Activated T-cell treated with anti-CD3 and anti-CD28 coated beads, Interleukin-2, amount 50 U/mL, for 4 hours (primary cell): ENCODE measurements at places on chromosomes 4 and X. TPM values are rescaled to one million over a fixed set of nuclear protein-coding genes. Genes with fewer than 3 reads are reported as not detected.

DNA sequence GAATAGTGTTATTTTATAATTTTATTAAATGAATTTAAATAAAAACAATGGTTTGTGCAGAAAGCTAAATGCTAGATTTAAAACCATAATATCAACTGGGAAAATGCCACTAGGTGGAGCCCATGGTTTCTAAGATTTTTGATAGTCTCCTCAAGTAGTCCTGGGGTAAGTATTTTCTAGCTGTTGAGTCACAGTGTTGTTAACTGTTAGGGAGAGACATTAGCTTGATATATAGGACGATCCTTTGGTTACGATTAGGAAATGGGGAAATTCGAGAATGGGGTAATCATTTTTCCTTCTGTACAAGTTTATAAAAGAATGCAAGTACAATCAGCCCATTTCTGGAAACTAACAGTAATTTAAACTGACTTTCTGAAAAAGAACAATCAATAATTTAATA, 378.4 kb downstream of the ANKRD50 start:
- DNase-seq = no peak

DNA sequence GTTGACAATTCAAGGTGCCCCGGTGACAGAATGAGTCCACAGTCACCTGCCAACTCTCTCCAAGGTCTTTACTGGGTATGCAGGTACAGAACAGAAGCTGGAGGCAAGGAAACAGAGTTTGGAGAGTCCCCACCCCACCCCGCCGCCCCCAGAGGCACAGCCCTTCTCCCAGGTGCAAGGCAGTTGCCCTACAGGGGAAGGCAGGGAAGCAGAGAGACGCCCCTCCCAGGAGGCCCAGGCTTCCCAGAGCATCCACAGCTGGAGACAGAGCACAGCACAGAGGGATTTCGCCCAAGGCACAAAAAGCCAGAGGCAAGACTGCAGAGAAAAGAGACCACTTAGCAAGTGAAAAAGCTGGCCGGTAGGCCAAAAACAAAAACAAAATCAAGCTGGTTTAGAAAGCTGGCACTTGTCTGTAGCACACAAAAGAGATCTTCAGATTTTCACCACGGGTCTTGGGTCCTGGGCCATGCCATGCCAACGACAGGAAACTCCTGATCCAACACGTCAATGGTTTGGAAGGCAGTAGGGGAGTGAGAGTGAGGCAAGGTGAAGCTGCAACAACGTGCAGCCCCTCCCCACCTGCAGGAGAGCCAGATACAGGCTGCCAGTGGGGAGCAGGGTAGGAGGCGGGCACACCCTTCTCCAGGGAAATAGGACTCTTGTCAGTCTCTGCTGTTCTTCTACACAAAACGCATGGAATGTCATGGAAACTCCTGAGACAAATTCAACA, 113.3 kb downstream of the AFAP1 start:
- no peak for DNase-seq

DNA sequence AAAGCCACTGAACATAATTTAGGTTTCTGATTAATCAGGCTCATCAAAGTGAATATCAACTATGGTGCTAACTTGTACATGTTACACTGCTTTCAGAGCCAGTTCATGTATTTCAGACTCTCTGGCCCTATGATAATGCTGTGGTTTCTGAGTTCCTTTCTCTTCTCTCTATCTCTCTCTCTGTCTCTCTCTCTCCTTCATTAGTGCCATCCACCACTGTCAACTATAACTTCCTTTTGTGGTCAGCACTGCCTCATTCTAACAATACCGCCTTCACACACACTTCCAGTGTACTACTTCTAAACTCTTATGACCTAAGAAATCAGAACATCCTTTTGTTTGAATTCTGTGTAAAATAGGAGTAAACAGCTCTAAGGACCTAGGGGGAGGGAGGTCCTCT, 907.1 kb downstream of the RPA4 start:
- no peak for DNase-seq

GRCh38 chr4:77170926-77171325, 13.9 kb downstream of the CCNG2 start:
- DNase-seq = no peak

DNA sequence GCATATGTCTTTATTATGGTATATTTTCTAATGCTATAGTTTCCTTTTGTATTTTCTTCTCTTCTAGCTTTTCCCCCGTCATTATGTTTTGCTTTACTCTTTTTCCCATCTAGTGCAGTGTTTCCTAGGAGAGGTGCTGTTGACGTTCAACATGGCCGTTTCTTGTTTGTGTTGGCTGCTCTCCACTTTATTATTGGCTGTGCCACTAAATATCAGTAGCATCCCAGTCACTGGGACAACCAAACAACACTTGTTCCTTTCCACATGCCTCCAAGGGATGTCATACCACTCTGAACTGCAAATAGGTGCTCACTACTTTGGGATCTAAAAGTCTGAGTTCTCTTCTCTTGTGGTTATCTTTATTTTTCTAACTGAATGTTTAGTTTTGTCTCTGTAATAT, 26.5 kb downstream of the GBA3 start:
- no peak for DNase-seq

- no peak for DNase-seq
These were observed 53.2 kb downstream of the CPZ start for GRCh38 chr4:8645753-8646124.

DNA sequence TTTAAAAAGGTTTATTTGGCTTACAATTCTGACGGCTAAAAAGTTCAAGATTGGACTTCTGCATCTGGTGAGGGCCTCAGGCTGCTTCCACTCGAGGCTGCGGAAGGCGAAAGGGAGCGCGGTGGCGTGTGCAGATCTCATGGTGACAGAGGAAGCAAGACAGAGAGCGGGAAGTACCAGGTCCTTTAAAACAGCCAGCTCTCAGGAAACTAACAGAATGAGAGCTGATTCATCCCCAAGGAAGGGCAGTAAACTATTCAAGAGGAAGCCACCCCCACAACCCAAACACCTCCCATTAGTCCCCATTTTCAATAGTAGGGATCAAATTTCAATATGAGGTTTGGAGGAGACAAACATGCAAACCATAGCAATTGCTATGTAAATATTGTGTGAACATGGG, 2144.2 kb upstream of the AGA start:
- no peak for DNase-seq

GRCh38 chr4:158015241-158015640, 157.6 kb downstream of the GASK1B start:
- no peak for DNase-seq

- DNase-seq = peak; percentile 29
These were observed 68.2 kb downstream of the ARHGAP10 start for GRCh38 chr4:147799986-147800555.

DNA sequence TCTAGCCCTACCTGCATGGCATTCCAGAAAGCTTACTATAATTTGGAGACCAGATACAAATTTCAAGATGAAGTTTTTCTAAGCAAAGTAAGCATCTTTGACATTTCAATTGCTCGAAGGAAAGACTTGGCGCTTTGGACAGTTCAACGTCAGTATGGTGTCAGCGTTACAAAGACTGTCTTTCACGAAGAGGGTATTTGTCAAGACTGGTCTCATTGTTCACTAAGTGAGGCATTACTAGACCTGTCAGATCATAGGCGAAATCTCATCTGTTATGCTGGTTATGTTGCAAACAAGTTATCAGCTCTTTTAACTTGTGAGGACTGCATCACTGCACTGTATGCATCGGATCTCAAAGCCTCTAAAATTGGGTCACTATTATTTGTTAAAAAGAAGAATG, 17.6 kb downstream of the THAP9 start:
- DNase-seq = no peak

- DNase-seq = no peak
These were observed 281.3 kb downstream of the PTTG2 start for GRCh38 chr4:38241541-38241940.

- DNase-seq = peak; percentile 50
These were observed 60.8 kb downstream of the ZNF732 start for GRCh38 chr4:244471-244870.

DNA sequence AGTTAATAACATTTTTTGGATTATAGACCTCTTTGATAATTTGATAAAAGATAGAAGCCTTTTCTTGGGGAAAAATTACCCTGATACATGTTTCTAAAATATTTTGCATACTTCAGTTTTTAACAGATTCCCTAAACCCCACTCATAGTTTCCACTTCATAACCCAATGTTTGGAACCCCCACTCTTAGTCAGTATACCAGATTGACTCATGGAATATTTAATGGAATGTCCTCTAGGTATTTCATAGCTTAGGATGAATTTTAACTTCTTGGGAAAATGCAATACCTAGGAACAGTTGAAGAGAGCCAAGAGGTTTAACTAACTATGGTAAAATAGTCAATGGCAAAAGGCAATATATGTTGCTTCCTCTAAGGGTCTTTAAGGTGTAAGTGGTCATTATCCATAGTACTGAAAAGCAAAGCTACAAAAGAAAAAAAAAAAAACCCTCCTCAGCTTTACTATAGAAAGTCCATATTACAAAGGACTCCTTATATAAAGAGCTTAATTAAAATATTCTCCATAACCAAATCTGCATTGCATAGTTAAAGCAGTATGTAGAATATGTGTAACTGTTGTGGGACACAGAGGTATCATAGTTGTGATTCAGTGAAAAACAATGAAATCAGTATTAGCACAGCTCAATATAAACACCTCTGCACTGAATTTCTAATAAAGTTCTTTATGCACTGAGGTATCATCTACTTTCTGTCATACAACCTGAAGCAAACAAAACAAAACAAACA, 159.9 kb downstream of the PCDH7 start:
- no peak for DNase-seq

DNA sequence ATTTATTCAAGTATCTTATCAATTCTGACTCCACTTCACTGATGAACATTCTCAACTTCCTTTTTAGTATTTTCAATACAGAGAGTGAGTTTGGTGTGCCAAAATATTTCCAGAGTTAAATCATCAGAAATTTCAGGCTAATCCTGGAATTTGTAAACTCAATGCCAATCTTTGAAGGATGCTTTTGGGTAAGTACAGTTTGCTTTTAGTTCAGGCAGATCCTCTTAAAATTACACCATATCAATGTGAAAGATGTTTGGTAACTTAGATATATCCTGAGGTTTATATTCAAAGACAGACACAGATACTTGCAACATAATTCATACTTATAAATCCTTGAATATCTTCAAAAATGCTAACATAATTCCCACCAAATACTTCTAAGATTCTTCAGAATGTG, 76.0 kb upstream of the FAM47B start:
- no peak for DNase-seq

DNA sequence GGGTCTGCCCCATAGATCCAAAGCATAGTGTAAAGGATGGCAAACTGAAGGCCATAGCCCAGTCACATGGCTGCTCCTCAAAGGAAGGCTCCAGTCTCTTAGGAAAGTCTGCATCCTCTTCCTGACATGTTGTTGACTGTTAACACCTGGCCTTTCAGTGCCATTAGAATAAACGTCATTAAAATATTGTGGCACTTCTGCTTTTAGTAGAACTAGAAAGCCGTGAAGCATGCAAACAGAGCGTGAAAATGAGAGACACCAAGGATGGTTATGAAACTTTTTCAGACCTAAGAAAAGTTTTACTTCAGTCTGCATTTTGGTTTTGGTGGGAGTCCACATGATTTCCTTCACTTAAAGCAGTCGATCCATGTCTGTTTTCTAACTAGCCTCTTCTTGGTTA, 41.1 kb upstream of the AFF2 start:
- no peak for DNase-seq

- DNase-seq = no peak
These were observed 12.4 kb downstream of the ZDHHC9 start for GRCh38 chrX:129831091-129831885.

DNA sequence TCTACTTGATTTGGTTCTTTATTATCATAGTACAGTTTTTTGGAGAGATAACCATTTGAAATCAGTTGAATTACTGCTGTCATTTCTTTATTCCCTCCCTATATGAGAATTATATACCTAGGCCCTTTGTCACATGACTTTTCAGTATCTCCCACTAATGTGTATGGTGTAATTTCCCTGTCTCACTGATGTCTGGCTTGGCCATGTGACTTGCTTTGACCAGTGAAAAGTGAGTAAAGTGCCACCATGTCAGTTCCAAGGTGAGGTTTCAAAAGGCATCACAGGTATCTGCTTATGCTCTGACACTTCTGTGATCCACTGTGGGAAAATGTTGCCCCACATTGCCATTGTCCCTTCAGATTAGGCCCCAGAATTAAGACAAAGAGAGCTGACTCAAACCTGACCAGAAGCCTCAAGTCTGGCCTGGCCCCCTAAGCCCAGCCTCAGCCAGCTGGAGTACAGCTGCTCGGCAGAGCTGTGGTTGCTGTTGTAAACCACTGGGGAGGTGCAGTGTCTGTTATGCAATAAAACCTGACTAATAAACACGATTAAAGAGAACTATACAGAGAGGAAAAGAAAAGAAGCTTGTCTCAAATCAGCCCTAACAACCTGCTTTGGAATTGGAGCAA, 27.5 kb downstream of the SETD7 start:
- no peak for DNase-seq

- no peak for DNase-seq
These were observed 57.6 kb downstream of the GPR143 start for GRCh38 chrX:9708086-9708485.

Gene CCDC160
- not detected for total RNA-seq

Gene DRP2
- 0.66 TPM for total RNA-seq

Gene NR3C2
- total RNA-seq = 1.3 TPM

Gene CENPVL1
- not detected for total RNA-seq

Gene GLRA2
- total RNA-seq = not detected

Gene TMEM187
- 2.7 TPM for total RNA-seq

Gene SYTL5
- total RNA-seq = not detected

Gene NKX3-2
- total RNA-seq = not detected

Gene PLXNB3
- total RNA-seq = 0.46 TPM
